Activated T-cell treated with anti-CD3 and anti-CD28 coated beads, Interleukin-2, amount 50 U/mL, for 48 hours (primary cell): ENCODE measurements at places on chromosomes 1 and 21.

DNA sequence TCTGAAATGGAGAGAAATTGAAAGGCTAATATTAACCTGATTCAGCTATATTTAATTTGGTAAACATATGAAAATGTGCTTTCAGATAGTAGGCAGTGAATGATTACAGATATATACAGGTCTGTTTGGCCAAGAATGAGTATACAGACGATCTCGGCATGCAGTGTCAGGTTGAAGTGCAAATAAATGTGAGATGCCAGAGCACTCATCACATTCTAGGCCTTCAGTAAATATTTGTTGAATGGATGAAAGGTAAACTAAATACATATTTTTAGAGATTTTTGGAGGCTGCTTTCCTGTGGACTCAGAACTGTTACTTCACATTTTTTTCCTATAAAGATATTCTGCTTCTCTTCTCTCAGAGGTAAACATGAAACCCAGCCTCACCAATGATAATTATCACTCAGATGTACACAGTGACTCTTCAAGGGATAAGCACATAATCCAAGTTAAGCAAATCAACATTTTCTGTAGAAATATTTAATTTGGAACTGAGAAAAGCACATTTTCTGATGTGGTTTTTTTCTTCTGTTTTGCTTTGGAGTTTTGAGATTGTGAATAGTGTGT is 702.9 kb downstream of the BRINP3 start:
- no peak for DNase-seq

- no peak for DNase-seq
Observed at GRCh38 chr1:241048622-241049021, 308.4 kb downstream of the RGS7 start.

- no peak for DNase-seq
Observed at GRCh38 chr1:200386416-200386815, 23.4 kb downstream of the ZNF281 start.

DNA sequence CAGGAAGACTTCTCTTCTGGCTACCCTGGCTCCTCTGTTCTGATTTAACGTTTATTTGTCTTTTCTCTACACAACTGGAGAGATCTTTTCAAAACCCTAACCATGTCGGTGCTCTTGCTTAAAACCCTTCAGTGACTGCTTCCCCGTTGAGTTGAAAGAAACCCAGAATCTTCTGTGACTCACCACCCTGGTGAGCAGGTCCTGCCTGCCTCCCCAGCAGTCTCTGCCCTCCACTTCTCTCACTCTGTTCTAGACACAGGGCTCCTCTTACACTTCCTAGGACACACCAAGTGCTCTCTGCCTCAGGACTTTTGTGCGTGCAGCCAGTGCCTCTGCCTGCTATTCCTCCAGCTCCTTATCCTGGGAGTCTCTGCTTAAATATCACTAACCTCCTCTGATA is 131.4 kb downstream of the IER5 start:
- DNase-seq = no peak

DNA sequence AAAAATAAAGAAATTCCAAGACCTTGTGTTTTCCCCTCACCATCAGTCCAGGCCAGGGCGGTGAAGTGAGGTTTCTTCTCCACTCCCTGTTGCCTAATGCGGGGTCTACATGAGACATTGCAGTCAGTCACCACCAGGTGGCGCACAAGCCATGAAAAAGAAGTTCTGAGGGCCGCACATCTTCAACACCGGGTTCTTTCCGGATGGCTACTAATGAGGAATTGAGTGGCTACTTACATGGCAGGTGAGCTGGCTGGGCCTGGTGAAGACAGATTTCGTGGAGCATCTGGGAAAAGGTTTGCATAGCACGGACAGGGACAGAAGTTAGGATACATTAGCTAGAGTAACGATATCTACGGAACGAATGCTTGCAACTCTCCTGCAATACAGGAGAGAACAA is 15.8 kb upstream of the S100A11 start:
- DNase-seq = peak; percentile 89

- DNase-seq = no peak
Observed at GRCh38 chr1:87437663-87438295, 109.1 kb downstream of the LMO4 start.

- DNase-seq = no peak
Observed at GRCh38 chr21:17732306-17732705, 86.8 kb downstream of the C21orf91 start.

- DNase-seq = no peak
Observed at GRCh38 chr1:1156140-1157032, 17.3 kb upstream of the TTLL10 start.

- DNase-seq = no peak
Observed at GRCh38 chr21:15408089-15408488, 321.7 kb upstream of the USP25 start.

DNA sequence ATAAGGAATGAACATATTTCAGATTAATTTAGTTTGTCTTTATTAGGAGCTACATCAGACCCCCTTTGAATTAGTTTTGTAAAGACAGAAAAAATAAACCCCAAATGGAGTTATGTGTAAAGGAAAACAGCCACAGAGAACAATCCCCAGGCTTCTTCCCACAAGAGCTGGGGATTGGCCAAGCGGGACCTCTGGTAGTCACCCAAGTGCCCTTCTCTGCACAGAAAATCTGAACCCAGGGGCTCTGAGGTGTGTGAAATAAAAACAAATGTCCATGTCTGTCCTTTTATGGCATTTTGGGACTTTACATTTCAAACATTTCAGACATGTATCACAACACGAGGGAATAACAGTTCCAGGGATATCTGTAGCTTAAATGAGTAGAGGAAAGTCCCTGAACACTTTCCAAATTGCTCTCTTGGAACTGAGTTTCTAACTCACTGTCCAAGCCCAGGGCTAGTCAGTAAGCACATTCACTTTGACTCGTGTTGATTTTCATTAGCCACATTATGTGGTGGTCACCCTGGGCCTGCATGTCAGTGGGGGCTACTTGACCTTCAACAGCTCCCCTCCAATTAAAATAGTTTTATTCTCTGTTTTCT is 22.5 kb downstream of the DPT start:
- no peak for DNase-seq

- no peak for DNase-seq
Observed at GRCh38 chr1:15311122-15311822, 64.2 kb downstream of the FHAD1 start.

DNA sequence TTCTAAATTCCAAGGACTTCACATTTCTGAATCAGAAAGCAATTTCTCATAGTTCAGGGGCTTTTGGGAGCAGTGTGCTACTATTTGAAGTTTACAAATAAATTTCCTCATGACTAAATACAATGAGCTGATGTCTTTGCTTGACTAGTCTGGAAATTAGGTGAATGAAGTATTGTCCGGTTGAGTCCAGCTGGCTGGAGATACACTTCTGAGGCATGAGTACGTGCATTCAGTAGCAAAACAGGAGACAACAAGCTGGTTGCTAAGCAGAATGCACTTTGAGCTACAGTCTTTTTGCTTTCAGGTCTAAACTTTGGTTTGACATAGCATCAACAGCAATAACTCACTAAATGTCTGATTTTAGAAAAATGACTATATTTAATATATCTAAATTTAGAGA is 27.1 kb downstream of the ZNHIT6 start:
- DNase-seq = no peak

DNA sequence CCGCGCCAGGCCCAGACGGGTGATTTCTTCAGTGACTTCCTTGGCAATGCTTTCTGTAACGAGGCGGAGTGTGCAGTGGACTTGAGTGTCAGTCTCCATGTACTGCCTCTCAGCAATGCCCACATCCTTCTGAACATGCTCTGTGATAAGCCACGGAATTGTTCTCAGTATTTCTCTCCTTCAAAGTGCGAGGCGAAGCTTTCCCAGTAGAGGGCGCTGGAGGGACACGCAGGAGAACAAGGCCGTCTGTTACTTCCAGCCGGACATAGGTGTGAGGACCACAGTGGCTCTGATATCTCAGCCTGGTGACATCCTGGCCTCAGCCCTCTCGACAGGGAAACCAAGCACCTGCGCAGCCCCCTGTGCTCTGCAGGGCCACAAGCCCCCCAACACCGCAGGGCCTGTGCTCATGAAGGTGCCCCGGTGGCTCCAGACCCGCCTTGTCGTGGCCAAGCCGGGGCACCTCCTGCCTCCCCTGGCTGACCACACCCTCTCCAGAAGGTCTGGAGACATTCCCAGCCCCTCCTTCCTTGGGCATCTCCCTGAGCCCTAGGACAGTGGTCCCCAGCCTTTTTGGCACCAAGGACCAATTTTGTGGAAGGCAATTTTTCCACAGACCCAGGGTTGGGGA is 46.1 kb upstream of the BACE2 start:
- peak; percentile 87 for DNase-seq

GRCh38 chr1:241442686-241443085 is 76.9 kb downstream of the FH start:
- DNase-seq = no peak

DNA sequence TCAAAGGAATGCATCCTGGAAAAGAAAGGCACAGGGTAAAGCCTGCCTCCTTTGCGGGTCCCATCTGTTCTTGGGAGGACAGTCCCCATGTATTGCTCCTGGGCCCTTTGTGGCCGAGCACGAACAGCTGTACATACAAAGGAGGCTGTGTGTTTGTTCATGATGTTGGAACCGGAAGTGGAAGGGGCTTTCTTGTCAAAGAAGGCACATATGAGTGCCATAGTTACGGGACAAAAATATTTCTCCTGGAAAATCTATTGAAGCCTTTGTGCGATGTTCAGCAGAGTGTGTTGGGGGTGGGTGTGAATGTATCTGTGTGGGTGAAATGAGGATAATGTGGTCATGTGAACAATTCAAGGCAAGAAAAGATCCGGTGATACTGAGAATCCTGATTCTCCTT is 297.6 kb downstream of the DISC1 start:
- DNase-seq = no peak

DNA sequence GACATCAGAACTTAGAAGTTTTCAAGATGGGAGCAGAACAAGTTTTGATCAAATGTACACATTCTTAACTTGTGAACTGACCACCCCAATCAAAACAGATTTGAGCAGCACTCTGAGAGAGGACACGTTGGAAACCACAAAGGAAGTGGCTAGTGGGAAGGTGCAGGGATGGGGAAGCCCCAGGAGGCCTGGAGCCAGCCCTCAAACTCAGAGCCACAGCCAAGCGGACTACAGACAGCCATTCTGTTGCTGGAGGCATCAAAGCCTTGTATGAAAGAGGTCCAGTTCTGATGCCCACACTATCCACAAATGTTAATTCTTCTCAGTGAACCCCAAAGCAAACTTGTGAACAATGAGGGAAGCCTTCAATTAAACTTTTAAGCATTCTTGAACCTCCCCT is 143.6 kb upstream of the RAB4A start:
- peak; percentile 51 for DNase-seq

- no peak for DNase-seq
Observed at GRCh38 chr1:161733526-161733925, 12.2 kb downstream of the FCRLB start.

DNA sequence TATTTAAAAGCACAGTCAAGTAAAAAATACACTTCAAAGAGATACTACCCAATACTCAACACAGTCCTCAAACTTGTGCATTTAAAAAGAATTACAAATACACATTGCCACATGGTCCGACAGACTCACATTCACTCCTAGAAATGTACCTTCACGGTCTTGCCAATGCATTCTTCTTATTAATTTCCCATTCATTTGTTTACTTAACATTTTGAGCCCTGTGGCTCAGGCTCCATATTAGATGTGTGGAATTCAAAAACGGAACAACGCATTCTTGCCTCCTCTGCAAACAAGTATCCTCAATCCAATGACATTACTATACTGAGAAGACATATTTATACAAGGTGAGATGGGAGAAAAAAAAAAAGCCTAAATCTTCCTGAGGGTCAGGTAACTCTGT is 2.5 kb upstream of the DUSP23 start:
- DNase-seq = no peak

DNA sequence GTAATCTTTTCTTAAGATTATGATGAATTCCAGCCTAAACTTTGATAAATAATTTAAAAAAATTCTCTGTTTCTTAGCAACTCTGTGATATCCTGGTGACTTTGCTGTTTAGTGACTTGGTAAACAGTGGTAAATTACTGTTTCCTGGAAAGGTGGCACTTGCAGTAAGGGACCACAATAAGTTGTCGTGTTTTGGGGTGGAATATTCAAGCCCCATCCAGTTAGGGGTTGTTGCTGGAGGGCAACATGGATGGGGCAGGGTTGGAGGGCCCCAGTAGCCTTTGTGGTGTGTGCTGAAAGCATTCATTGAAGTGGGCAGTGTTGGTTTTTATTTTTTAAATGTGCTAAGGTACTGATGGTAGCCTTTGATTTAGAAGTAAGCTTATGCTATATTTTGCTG is 30.3 kb downstream of the PRDM2 start:
- DNase-seq = no peak

DNA sequence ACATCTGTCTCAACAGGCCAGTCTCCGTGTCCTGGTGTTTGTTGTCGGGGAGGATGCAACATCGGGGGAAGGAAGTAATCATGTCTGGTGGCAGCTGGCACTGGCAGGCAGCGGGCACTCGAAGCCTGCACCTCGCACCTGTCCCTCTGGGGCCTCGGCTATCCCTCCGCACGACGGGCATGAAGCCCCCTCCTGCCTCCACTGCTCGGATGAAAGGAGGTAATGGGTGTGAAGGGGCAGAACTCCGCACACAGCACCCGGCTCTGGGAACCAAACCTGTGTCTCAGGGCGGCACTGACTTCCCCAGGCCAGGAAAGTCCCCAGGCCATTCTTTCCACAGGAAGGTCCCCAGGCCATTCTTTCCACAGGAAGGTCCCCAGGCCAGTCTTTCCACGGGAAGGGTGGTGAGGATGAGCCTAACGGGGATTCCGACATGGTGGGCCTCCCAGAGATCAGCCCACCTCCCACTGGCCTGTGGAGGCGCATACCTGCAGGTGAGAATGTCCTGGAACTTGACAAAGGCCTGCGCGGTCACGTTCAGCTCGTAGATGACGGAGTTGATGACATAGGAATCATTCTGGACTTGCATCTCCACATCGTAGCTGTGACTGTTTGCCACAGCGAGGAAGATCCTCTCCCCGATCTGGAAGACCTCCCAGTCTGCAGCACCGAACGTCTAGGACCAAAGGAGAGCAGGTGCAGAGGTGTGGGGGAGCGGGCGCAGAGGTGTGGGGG is 31.1 kb downstream of the KRTAP10-1 start:
- no peak for DNase-seq

DNA sequence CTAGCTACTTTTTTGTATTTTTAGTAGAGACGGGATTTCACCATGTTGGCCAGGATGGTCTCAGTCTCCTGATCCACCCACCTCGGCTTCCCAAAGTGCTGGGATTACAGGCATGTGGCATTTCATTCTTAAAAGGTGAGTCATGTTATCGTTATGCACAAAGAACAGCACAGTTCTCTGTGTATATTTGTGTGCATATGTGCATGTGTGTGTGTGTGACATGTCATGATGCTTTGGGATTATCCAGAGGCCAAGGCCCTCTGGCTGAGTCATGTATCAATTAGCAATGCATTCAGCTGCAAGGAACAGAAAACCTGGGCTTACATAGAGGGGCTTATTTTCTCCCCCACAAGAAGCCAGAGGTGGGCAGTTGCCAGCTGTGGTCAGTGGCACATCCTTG is 301.7 kb upstream of the KAZN start:
- no peak for DNase-seq
